ENCODE measurements at places on chromosomes 2 and 18.

DNA sequence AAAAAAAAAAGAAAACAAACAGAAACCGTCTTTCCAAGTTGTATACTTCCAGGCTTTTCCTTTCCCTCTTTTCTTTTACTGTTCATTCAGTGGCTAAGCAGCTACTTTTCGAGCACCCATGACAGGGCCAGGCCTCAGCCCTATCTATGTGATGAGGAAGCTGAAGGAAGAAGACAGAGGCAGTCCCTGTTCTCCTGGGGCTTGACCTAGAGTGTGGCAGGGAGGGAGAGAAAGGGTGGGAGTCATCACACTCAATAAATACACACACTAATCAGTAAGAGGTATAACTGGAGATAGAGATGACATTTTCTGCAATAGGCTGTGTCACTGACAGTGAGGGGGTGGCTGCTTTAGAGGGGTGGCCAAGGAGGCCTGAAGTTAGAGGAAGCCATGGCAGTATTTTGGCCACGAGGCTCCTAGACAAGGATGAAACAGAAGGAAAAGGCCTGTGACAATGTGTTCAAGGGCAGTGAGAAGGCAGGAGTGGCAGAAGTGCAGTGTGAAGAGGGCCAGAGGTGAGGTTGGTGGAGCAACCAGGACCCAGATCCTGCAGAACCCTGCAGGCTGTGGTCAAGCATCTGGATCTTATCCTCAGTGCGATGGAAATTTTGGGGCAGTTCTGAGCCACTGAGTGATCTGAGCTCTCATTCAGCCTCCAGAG, 131.8 kb upstream of the TTC39C start:
- no peak for DNase-seq

DNA sequence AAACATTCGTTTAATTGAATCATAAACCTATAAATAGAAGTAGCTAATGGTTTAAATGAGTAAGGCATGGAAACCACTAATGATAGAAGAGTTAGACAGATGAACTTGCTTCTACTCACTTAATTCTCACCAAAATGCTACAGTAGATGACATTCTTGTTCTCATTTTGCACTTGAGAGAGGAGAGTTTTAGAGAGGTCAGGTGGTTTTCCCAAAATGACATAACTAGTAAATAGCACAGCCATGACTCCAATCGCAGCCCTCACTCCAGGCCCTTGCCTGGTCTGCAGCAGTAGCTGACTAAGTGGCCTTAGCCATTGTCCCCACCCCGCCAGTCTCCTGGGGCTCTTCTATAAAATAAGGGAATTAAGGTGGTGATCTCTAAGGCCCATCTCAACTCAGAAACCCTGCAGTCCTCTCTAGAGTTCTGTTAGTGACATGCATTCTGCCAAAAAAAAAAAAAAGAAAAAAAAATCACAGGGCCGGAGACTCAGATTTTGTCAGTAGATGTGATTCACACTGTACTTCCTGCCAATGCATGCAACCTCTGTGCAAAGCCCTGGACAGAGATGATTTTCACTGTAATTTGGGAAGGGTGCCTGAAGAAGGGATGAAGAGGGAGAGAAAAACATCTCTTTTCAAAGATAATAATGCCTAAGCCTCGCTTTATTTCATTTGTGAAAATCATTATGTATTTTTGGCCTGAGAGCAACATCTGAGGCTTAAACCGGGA, 221.8 kb downstream of the ANAPC1 start:
- no peak for DNase-seq

GRCh38 chr2:178858896-178859625, 51.8 kb upstream of the TTN start:
- no peak for DNase-seq

DNA sequence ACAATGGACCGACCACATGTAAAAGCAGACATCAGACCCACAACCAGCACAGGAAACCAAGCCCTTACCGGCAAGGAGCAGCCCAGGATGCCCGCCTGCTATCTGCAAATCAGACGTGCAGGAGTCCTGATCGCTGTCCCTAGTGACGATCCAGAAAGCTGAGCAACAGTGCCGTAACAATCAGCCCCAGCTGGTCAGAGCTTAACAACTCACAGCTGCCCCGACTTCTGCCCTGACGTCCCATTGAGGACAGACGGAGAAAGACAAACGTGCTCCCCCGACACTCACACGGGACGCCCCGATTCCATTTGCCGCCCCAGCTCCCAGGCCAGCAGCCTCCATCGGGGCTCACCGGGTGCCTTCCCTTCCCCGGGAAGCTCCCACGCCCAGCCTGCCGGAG, 39.8 kb upstream of the PXDN start:
- no peak for DNase-seq

Measured in brain pericyte (primary cell).